ENCODE measurements at places on chromosomes 2 and 18. TPM values are rescaled to one million over a fixed set of nuclear protein-coding genes. Genes with fewer than 3 reads are reported as not detected.

DNA sequence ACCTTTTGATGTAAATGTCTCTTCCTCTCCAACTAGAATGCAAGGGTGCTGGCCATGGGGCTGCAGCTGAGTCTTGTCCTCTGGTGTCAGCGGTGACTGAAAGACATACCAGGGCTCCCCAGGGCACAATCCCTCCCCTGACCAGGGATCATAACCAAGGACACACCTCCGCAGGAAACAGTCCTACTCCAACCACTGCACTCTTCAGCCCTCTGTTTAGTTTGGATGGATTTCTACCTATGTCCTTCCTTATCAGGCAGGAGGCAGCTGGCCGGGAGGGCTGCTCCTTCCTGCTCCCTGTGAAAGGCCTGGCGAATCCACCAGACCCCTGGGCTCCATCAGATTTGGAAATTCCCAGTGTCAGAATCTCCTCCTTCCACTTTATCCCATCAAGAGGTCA is 185.2 kb upstream of the ID2 start:
- no peak for DNase-seq

CLEC4F gene
- not detected for total RNA-seq

GRCh38 chr2:81647715-81648230 is 1343.2 kb upstream of the LRRTM1 start:
- no peak for DNase-seq

TMEM198 gene
- total RNA-seq, result 1.1 TPM

All from fibroblast of the aortic adventitia (primary cell).